Activated T-helper 2 cell treated with anti-CD3 and anti-CD28 coated beads, Interferon-gamma antibody, Interleukin-2, Interleukin-4, amounts not matched to agents 10 μg/mL and 5 μg/mL and 100 μg/mL, durations not matched to agents 14 hours and 24 hours and 36 hours (primary cell): ENCODE measurements at places on chromosomes 5 and 9. TPM values are rescaled to one million over a fixed set of nuclear protein-coding genes. Genes with fewer than 3 reads are reported as not detected.

DNA sequence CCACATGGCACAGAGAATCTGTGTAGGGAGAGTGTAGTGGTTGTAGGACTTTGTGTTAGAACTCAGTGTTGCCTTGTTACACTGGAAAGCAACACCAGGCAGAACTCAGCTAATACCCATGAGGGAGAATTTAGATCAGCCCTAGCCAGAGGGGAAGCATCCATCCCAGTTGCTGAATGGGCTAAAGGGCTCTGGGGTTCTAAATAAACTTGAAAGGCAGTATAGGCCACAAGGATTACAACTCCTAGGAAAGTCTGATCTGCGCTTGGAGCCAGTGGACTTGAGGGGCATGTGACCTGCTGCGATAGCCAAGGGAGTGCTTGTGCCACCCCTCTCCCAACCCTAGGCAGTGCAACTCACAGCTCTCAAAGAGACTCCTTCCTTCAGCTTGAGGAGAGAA, 26.9 kb downstream of the PTGS1 start:
- DNase-seq = no peak

GRCh38 chr5:124867137-124867704, 120.8 kb upstream of the ZNF608 start:
- DNase-seq = no peak

The MYMK gene
- not detected in 2 replicates for total RNA-seq

GRCh38 chr9:95831810-95832209, 43.7 kb upstream of the ERCC6L2 start:
- no peak for DNase-seq

The SNCAIP gene
- total RNA-seq = not detected in 2 replicates

- no peak for DNase-seq
Observed at GRCh38 chr5:96037128-96037527, 75.5 kb upstream of the ELL2 start.

The CCL28 gene
- total RNA-seq = 10.9 and 13.0 TPM in 2 replicates

The TBC1D9B gene
- 124 and 125 TPM in 2 replicates for total RNA-seq

The ELAVL2 gene
- not detected in 2 replicates for total RNA-seq

DNA sequence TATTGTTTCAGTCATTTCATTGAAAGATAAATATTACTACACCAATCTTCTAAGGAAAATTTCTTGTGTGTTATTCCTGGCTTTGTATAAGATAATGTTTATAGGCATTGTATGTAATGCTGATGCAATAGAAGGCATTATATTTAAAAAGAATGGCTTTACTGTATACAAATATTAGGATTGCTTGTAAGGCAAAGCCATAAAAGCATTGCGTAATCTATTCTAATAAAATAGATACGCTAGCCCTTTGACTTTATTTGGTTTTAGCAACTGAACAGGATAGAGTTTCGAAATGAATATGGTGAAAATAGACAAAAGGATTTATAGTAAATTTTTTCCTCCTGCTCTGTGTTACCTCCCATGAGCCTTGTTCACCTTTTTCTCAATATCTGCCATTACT, 5.5 kb upstream of the LYSMD3 start:
- DNase-seq = no peak

DNA sequence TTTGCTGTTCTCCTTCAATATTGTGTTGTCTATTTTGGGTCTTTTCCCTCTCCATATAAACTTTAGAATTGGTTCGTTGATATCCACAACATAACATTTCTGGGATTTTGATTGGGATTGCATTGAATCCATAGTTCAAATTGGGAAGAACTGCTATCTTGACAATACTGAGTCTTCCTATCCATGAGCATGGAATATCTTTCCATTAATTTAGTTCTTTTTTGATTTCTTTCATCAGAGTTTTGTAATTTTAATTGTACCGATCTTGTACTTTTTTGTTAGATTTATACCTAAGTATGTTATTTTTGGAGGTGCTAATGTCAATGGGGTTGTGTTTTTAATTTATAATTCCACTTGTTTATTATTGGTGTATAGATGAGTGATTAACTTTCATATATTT, 135.1 kb downstream of the NR3C1 start:
- no peak for DNase-seq

DNA sequence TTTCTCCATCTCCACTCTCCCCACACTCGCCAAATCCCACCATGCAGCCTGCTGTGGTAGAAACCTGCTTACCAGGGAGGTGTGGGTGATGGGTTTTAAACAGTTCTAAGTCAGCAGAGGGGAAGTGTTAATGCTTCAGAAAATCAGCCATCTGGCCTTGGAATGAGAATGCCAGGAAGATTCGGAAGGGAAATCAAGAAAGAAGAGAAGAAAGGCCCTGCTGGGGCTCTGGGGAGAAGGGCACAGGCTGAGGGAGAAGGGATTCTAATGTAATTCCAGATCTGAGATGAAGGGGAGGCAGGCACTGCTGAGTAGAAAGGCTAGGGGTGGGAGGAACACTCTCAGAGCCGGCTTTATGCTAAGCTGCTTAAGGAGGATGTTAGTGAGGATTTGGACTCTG, 434.7 kb upstream of the DMAC1 start:
- DNase-seq = no peak

The IFNA13 gene
- total RNA-seq = not detected in 2 replicates

GRCh38 chr5:112529525-112529924, 110.4 kb upstream of the EPB41L4A start:
- no peak for DNase-seq

The ARAP3 gene
- 9.9 and 10.5 TPM in 2 replicates for total RNA-seq

- DNase-seq = no peak
Observed at GRCh38 chr5:99368726-99369125, 439.9 kb upstream of the CHD1 start.

The BOD1 gene
- total RNA-seq = 27.2 and 32.3 TPM in 2 replicates

DNA sequence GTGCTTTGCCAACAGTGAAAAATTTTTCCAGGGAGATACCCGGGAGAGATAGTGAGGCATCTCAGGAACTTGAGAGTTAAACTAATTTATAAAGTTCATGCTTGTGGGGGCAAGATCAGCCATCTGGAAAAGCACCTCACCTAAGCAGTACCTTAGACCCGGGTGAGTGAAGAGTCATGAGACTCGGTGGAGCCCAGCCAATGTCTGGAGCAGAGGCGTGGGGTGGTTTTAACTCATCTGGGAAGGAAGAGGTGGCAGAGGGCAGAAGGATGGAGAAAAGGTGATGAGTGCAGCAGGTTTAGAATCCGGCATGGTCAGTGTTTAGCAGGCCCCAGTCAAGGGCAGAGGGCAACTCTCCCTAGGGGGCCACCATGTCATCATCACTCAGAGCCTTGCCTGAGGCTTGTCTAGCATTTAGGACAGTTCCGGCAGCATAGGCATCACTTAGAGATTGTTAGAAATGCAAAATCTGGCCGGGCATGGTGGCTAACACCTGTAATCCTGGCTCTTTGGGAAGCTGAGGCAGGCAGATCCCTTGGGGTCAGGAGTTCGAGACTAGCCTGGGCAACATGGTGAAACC, 4.3 kb upstream of the RNF183 start:
- DNase-seq = no peak

- DNase-seq = no peak
Observed at GRCh38 chr9:136052472-136052880, 42.6 kb downstream of the NACC2 start.

- DNase-seq = no peak
Observed at GRCh38 chr5:123455640-123456039, 32.4 kb upstream of the CEP120 start.

The NR5A1 gene
- not detected in 2 replicates for total RNA-seq

DNA sequence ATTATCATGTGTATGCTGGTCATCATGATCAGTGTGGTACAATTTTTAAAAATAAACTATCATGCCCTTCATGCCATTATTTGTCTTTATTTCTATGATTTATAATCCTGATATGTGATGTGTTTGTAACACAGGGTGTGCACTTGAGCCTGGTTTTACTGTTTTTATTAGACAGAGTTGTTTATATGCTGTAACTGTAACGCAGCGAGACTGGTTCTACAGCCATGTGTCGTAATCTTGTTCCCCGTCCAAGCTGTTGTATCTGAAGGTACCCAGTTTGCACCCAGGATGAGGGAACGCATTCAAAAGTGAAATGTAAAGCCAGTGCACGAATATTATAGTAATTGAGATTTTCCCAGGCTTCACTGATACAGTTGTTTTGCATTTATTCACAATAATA, 28.2 kb downstream of the SNX18 start:
- DNase-seq = no peak

DNA sequence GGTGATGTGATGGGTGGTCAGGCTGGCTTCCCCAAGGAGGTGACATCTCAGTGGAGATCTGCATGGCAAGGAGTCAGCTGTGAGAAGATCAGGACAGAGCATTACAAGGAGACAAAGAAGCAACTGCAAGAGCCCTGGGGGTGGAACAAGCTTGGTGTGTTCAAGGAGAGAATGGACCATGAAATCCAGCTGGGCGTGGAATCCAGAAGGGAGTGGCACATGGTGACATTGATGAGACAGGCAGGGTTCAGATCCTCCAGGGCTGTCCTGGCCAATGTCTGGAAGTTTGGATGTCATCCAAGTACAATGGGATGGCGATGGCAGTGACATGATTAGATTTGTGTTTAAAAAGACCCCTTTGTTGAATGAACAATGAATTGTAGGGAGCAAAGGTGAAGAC, 175.6 kb downstream of the MACROH2A1 start:
- DNase-seq = no peak

The CDX1 gene
- total RNA-seq = not detected in 2 replicates

DNA sequence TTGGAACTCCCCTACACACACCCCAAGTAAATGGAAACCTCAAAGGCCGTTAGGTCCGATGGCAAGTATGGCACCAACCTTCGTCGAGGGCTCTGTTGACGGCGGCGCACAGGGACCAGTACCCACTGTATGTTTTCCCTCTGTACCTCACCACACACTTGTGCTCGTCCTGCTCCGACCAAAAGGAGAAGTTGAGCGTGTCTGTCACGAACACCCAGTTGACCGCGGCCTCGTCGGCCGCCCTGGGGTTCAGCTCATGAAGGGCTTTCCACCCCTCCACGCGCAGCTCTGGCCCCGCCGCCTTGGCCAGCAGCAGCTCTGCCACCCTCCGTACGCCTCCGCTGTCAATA, 24.0 kb downstream of the HNRNPK start:
- DNase-seq = peak; percentile 35

GRCh38 chr5:28397502-28397941, 1359.1 kb upstream of the CDH9 start:
- no peak for DNase-seq

The OBP2B gene
- total RNA-seq = not detected in 2 replicates

- DNase-seq = no peak
Observed at GRCh38 chr9:130694205-130694604, 625 bp downstream of the EXOSC2 start.

DNA sequence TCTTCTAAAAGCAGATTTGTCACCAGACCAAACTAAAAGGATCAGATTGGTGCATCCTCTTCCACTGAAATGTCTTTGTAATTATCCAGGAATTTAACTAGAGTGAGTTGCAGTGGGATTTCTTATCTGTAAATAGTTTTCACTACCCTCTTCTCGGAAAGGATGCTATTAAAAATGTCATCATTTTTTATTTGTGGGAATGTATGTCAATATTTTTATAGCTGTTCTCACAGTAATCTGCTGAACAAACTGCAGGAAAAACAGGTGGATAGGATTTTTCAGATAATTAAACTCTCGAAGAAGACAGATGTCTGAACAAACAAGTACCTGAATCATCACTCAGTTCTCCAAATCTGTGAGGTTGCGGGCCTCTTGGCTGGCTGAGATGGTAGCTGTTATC, 62.7 kb downstream of the RAB14 start:
- no peak for DNase-seq

GRCh38 chr9:137972988-137973470, 95.4 kb downstream of the CACNA1B start:
- no peak for DNase-seq

- DNase-seq = peak; percentile 84
Observed at GRCh38 chr9:136400038-136400834, at the start of gene SNAPC4. TSS of gene SNAPC4 (minus strand) at chr9:136400170. CDS start at chr9:136398428, 1,742 bp downstream.

The STPG3 gene
- 0.48 TPM in 2 replicates for total RNA-seq

The SNX30 gene
- total RNA-seq = 2.4 and 2.8 TPM in 2 replicates

The RFESD gene
- 0.94 and 2.9 TPM in 2 replicates for total RNA-seq

The ARPC5L gene
- total RNA-seq = 76.4 and 76.7 TPM in 2 replicates

DNA sequence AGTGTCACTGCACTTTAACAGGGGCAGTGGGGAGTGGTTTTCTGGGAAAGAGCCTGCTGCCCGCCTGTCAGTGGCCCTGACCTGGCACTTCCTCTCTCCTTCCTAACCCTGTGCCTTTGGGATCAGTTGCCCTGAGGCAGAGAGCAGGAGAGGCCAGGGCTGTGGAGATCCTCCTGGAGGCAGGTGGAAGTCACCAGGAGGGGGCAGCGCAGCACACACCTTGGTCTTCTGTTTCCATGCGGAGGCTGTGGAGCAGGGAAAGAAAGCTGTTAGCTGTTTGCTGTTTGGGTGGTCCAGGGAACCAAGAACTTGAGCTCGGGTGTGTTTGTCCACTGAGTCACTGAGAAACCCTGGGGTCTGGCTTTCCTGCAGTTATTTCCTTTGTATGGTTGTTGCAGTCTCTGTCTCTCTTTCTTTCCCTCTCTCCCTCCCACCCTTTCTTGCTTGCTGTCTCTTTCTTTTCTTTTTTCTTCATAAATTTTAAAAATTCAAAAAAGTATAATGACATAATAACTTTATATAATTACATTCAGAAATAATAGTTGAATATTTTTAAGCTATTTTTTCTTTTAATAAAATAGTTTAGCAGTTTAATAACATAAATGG, 28.1 kb downstream of the NTRK2 start:
- DNase-seq = no peak
